ENCODE measurements at places on chromosomes 6 and 20.

GRCh38 chr6:159012201-159012600 lies 12.2 kb upstream of the RSPH3 start:
- H3K27ac ChIP-seq, result no peak overlapping the region
- no peaks in the 10 kb centered on the region for H3K27me3 ChIP-seq

DNA sequence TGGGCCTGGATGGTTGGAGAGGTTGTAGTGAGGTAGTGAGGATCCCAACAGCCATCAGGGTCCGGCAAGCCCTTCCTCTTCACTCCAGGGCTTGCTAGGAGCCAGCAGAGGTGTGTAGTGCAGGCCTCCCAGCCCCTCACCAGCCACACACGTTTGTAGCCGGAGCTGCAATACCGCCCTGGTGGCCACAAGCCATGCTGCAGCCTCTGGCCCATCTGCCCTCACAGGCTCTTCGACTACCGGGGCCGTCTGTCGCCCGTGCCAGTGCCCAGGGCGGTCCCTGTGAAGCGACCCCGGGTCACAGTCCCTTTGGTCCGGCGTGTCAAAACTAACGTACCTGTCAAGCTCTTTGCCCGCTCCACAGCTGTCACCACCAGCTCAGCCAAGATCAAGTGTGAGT lies 36.4 kb downstream of the EIF2S2 start:
- H3K27me3 ChIP-seq, result no peaks in the 10 kb centered on the region
- H3K4me1 ChIP-seq, result no peaks in the 10 kb centered on the region
- H3K4me3 ChIP-seq, result no peak overlapping the region
- no peak overlapping the region for H3K27ac ChIP-seq
- H3K36me3 ChIP-seq, result no peaks in the 10 kb centered on the region

DNA sequence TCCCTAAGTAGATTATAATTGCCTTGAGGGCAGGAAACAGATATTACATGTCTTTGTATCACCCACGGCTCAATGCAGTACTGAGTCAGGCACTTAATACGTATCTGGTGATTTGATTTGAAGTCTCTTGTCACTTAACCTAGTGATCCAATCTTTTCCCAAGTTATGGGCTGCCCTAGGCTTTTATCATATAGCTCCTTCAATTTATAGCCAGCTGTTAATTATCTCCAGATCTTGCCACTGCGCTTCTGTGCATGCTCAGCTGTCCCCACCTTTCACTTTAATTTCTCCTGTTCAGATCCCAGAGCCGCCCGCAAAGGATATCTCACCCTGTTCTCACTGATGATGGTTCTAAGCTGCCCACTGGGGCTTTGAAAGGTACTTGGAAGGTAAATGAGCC lies 41.9 kb downstream of the SNHG17 start:
- no peak for DNase-seq
- no peaks in the 10 kb centered on the region for H3K27me3 ChIP-seq
- H3K4me3 ChIP-seq, result no peak overlapping the region
- no peaks in the 10 kb centered on the region for H3K4me1 ChIP-seq
- H3K27ac ChIP-seq, result no peak overlapping the region

- H3K4me3 ChIP-seq, result no peak overlapping the region
- H3K4me1 ChIP-seq, result peaks cover 10% of the 10 kb centered on the region
- no peak for DNase-seq
- no peak overlapping the region for H3K27ac ChIP-seq
- H3K27me3 ChIP-seq, result no peaks in the 10 kb centered on the region
- H3K36me3 ChIP-seq, result no peaks in the 10 kb centered on the region
Measured at GRCh38 chr6:111653979-111654378, 48.3 kb upstream of the TRAF3IP2 start.

GRCh38 chr20:3031524-3032147 lies 11.8 kb upstream of the GNRH2 start:
- no peak overlapping the region for H3K27ac ChIP-seq
- H3K4me1 ChIP-seq, result no peaks in the 10 kb centered on the region
- H3K27me3 ChIP-seq, result no peaks in the 10 kb centered on the region
- no peaks in the 10 kb centered on the region for H3K36me3 ChIP-seq

Data from PC-9 (cell line).